ENCODE measurements at places on chromosomes 7 and 10.

DNA sequence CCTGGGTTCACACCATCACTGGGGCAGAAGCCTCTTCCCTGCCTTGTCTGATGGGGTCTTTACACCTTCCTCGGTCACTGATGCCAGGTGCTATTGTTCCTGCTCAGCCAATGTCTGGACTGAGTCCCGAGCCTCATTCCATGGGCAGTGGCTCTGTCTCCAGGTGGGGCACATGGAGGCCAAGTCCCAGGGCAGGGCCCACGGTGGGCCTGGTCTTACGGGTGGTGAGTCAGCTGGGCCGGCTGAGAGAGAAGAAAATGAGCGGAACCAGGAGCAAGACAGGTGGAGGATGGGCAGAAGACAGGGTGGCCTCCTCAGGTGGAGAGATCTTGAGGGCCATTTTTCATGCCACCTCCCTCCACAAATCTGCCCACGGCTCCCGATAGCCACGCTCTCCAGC, 131.7 kb upstream of the FAM20C start:
- DNase-seq = no peak

DNA sequence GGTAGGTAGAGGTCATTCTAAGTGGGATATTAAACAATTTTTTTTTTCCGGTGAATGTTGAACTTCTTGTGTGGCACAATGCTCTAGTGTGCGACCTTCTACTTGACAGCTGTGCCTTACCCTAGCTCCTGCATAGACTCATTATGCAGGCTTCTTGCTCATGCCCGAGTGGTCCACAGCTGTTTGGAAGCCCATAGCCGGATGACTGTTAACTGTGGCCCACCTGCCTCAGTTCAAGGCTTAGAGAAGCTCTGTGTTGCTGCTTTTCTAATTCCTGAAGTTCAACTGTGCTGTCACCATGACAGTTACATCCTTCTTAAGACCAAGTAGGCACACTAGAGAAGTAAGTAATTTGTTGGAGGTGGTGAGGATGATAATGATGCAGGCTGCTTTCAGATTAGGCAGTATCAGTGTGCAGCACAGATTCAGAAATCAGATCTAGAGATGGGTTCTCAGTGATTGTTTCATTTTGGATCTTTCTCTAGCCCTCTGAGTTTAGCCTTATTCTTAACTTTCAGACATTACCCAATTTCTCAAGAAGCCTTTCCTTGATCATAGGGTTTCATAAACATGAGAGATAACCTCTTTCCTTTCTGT, 278.4 kb downstream of the PHF14 start:
- no peak for DNase-seq

DNA sequence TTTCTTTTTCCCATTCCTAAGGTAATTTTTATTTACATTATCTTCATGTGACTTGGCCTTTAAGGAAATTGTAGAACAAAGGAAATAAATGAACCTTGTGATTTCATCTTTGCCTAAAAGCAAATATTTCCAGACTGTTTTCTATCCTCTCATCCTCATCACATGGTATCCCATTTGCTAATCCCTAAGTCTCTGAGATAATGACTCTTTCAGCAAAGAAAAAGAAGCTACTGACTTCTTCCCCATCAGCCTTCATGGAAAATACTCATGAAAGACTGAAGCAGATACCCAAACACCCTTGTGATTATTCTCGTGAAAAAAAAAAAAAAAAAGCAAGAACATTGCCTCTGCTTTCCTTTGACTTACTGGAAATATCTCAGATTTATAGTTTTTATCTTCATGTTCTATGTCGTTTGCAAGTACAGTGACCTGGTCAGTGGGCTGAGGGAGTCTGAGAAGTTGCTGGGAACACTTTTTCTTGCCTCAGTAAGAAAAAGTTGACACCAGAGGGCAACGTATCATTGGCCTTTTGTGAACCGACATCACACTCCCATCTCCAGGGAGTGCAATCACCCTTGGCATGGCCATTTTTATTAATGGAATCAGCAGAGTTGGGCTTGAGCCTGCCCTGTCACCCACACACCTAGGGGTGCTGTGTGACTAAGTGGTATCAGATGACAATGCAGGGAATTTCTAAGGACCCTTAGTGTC, 246.0 kb upstream of the KMT2E start:
- no peak for DNase-seq

- no peak for DNase-seq
These were observed 115.8 kb upstream of the SORCS1 start for GRCh38 chr10:107280293-107280692.

DNA sequence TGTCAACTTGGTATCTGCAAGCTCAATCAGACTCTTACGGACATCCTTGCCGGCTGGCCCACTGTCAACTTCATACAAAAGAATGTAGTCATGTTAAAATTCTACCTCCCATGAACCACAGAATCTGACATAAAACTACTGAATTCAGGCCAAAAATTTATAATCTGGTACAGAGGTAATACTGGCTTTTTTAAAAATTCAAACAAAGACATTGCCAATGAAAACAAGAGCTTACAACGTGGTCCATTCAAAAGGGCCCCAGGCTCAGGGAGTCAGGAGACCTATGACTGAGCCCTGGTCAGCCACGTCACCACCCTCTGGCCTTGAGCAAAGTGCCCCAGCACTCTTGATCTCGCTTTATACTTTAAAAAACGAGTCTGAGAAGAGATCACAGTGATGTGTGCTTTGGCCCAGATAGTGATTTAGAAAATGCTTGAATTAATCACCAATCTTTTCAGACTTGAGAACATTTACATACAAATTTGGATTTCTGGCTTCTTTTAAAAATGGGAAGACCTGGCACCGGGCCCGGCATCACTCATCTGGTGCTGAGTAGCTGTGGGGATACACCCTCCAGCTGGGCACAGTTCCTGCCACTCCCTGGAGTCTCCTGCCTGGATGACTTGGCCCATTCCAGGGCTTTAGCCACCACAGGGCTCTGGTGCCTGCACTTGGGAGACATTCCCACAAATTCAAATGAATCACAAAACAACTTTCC, 94.1 kb downstream of the PIP4K2A start:
- DNase-seq = peak; percentile 98

DNA sequence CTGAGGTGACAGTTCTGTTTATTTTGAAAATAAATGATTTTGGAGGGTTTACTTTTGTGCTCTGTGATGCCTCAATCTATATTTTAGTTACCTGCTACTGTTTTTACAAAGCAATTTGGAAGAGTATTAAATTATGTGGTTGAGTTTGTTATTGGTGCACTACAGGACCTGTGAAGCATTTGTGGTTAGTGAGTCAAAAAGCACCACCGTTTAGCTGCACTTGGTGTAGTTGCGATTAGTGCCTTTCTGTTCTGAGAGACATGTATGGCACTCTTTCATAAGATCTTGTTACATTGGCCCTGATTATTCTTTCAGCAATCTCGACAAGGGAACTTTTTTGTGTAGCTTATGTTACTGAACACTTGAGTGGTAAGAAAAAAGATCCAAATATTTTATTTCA, 132.2 kb downstream of the BBS9 start:
- DNase-seq = peak; percentile 62

DNA sequence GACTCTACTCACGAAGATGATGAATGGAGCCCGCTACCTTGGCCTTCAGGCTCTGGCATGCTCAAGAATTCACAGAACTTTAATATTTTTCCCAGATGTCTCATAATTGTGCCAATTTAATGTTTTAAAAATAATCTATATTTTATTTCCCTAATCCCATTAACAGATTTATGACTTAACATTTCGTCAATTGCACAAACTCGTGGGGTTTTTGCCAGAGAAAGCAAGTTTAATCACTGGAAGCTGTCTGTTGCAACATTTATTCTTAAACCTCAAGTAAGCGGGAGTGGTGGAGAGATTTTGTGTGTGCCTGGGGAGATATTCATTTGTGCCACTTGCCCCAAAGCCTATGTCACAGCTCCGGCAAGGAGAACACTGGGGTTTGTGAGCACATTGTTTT, 117.9 kb downstream of the TEX36 start:
- DNase-seq = no peak

GRCh38 chr10:65358565-65358964, 1567.3 kb upstream of the LRRTM3 start:
- DNase-seq = peak; percentile 15

DNA sequence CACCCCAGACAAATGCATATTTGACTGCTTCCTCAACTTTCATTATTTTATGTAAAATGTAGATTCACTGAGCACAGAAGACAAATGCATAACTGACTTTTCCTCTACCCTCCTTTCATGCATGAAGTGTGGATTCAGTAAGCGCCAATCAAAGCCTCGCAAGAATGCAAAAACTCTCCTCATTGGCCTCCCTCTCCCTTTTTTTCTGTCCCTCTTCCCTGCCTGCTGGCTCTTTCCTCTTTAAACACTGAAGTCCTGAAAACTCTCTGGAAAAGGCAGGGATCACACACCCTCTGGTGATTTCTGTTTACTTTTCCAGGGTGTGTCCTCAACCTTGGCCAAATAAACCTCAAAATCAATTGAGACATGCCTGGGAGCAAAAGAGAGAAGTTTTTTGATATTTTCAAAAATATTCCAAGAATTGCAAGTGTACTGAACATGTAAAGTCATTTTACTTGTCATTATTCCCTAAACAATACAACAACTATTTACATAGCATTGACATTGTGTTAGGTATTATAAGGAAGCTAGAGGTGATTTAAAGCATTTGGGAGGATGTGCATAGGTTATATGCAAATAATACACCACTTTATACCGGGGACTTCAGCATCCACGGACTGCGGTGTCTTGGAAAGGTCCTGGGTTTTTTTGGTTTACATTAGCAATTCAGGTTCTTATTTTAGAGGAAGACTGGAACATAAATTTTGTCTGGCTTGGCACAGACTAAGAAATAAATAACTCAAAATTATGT, 71.4 kb downstream of the SEC61G start:
- DNase-seq = no peak

DNA sequence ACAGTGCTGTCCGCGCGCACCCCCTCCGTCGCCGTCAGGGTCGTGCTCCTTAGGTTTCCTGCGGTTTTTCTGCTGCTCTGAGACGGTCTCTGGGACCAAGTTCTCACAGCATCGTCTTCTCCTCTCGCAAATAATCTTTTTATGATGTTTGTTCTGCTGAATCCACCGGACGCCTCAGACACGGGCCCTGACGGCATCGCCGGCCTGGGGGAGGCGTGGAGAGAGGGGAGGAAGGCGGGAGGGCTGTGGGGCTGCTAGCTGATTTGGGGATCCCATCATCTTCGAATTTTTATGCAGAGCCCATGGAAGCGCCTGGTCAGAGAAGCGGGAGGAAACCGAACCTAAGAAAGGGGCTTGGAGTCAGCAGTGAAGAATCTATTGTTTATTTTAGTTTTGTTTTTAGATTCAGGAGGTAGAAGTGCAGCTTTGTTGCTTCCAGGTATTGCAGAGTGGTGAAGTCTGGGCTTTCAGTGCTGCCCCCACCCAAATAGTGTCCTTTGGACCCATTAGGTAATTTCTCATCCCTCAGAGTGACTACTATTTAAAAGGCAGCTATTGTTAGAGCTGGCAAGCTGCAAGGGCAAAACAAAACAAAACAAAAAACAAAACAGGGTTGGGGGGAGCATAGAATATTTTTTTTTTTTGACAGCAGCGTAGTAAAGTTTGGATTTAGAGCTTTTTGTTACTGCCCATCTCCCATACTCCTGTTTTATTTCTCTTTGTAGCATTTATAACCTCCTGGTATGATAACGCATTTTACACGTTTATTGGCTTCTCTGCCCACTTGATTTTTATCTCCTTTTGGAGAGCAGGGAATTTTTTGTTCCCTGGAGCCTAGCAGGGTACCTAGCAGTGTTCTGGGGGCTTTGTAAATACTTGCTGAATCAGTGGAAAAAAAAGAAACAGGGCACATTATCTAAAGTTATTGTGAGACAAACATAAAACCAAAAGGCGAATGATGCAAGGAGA, 92.6 kb downstream of the SPAG6 start:
- peak; percentile 46 for DNase-seq

DNA sequence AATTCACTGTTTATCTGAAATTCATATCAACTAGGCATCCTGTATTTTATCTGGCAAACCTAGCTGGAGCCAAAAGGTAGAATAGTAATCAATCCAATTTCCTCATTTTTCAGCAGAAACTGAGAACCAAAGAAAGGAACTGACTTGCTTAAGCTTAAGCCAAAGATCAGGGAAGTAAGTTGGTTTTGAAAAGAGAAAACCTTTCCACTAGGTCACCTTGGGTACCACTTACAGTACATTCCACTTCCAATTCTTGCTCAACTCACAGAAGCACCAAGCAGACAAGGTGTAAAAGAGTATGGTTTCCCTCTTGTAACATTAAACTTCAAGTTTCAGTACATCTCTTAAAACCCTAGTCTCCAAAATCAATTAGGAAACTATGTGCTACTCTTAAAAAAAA, 79.6 kb downstream of the ZFAND4 start:
- no peak for DNase-seq

GRCh38 chr10:79939969-79940368, 8.9 kb downstream of the SFTPD start:
- DNase-seq = no peak

DNA sequence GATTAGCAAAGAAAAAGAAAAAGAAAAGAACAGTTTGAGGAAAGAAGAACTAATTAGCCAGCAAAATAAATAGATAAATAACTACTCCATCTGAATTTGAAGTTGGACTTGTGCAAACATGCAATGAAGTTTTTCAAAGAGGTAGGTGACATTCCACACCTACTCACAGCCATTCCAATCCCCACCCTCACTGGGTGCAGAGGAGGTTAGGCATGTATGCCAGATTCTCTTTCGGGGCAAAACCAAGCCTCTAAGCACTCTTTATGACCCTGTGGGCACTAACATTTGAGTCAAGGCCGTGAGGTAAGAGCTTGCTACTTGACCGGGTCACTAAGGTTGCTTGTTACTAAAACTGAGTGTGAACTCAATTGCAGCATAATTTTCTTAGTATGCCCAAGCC, 108.4 kb upstream of the SEMA3A start:
- DNase-seq = no peak

GRCh38 chr10:129472696-129473555, 5.9 kb downstream of the MGMT start:
- no peak for DNase-seq

DNA sequence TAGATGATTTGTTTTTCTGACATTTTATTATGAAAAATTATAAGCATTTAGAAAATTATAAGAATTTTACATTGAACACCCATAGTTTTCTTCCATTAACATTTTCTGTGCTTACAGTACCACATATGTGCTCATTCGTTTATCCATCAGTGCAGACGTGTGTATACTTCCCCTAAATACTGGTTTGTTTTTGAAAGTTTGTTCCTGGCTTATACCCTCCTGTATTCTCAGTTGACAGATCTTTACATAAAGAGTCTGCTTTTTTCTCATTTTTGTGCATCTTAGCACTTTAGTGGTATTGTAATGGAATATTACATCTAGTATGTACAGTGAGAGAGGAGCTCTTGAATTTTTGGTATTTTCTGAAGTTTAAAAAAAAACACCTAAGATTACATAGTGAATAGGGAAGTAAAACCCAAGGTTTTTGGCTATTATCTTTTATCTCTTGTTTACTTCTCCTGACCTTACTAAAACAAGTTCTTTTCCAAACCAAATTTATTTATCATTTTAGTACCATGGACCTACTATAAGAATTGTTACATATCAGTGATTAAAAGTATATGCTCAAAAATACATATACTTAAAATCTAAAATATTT, 8.1 kb downstream of the DLD start:
- no peak for DNase-seq

- DNase-seq = peak; percentile 4
These were observed 745 bp downstream of the SLC16A9 start for GRCh38 chr10:59708816-59709394.
